Caco-2 (cell line): ENCODE measurements at places on chromosomes 16 and 17. TPM values are rescaled to one million over a fixed set of nuclear protein-coding genes. Genes with fewer than 3 reads are reported as not detected.

Gene KRT32
- not detected in 2 replicates for total RNA-seq

Gene CD300H
- not detected in 2 replicates for total RNA-seq

Gene FADS6
- total RNA-seq = 2.6 and 3.1 TPM in 2 replicates

Gene KRTAP3-1
- total RNA-seq = 7.4 and 7.9 TPM in 2 replicates

Gene WSCD1
- total RNA-seq = not detected in 2 replicates

Gene ABCA6
- 1.8 and 2.5 TPM in 2 replicates for total RNA-seq

Gene DHRS7C
- total RNA-seq = not detected in 2 replicates

DNA sequence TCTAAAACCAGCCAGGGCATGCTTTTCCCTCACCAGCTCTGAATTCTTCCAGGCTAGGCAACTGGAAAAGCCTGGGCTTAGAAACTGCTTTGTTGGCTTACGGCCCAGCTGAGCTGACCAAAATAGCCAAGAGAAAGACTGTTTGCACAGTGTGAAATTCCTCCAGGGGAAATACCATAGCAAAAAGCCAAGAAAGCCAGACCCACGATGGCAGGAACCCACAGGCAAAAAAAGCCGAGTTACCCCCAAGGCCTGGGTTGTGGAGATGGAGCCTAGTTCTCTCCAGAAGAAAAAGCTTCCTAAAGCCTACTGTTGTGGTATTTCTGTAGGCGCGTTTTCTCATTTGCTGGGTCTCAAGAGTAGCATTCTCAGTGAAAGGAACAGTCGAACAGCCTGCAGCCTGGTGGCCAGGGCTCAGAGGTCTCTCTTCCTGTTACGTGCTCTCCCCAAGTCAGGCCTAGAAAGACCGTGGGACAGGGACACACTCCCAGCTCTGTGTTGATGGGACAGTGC is 9.2 kb downstream of the SP2 start:
- DNase-seq = no peak

DNA sequence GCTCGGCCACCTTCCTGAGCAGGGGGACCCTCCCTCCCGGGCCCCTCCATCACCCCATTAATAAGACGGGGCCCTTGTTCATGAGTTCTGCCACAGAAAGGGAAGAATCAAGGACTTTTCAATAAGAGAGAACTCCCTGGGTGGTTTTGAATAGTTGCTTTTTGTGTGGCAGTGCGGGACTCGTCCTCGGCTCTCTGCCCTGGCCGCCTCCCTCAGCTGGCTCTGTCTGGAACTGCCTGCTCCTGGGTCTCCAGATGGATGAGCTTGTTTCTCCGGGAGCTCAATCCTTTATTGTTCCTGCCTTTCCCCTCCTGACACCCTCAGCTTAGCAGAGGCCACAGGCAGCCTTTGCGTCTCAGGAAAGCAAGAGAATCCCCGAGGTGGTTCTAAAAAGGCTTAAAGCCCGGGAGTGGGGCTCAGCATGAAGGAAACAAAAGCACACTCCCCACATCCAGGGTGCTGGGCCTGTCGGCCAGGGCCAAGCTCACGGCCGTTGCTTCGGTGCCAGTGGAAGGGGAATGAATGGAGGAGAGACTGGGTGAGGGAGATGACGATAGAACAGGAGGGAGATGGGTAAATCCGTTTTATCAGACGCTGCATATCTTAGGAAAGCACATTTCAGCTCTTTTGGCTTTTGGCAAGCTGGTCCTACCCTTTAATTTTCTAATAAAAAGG is 60.2 kb downstream of the RAI1 start:
- DNase-seq = no peak

GRCh38 chr17:1509290-1509881 is 7.0 kb downstream of the INPP5K start:
- DNase-seq = peak; percentile 64

- DNase-seq = no peak
Observed at GRCh38 chr16:88619859-88620815, 18.2 kb upstream of the IL17C start.

DNA sequence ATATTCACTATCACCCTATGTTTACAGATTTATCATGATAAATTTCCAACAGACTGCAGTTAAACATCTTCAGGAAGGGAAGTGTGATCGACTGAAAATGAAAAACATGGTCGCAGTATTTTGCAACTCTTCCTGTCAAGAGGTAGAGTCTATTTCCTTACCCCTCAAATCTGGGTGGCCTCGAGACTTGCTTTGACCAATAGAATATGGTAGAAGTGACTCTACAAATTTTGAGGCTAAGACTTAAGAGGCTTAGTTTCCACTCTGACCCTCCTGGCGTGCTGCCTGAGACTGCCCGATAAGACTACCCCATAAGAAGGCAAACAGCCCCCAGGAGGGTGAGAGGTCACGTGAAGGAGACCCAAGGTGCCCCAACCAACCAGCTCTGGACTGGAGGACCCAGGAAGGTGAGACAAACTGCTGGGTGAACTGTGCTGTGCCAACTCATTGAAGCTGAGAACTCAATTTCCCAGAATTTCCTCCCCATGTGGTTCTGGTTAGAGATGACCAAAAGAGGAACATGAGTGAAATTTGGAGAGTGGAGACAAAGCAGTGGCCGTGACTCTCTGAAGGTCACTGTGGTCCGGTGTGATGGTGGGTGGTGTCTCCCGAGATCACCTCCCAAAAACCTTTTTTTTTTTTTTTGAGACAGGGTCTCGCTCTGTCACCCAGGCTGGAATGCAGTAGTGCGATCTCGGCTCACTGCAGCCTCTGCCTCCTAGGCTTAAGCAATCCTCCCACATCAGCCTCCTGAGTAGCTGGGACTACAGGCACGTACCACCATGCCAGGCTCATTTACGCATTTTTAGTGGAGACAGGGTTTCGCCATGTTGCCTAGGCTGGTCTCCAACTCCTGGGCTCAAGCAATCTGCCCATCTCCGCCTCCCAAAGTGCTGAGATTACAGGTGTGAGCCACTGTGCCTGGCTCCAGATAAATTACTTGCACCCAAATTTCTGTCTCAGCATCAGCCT is 38.2 kb upstream of the LITAF start:
- DNase-seq = no peak

- DNase-seq = peak; percentile 78
Observed at GRCh38 chr17:8226536-8227237, 16.3 kb upstream of the AURKB start.

- DNase-seq = no peak
Observed at GRCh38 chr17:19755821-19756510, 7.9 kb upstream of the ALDH3A1 start.

DNA sequence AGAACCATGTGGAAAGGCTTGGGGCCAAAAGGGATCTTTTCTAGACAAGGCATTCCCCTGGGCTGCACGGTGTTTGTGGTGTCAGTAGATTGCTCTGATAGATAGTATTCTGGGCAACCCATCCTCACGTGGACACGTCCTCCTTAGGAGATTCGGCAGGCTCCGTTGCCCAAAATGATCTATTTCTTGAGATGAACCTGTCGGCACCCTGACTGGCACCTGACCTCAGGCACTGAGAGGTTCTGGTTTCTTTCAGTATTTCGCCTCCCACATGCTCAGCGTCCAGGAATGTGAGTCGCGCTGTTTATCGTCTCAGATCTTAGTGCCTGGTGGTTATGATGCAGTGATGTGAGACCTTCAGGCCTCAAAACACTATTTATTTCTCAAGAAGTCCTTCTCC is 89.7 kb downstream of the MARCHF10 start:
- no peak for DNase-seq
